ENCODE measurements at places on chromosomes 11 and 22. TPM values are rescaled to one million over a fixed set of nuclear protein-coding genes. Genes with fewer than 3 reads are reported as not detected.

DNA sequence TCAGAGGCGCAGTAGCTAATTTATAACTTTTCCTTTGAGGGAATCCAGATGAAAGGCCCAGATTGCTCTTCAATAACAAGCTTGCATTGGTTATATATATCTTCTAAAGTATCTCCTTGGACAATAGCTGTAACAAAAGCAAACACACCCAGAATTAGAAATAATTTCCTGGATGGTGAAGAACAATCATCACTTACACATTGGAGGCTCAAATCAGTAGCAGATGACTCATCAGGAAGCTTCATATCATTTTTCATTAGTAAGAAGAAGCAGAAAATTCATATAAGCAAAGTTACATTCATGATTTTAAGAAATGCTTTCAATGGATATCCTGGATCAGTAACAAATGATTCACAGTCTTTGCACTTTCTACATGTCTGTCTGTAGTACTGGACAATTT, 173.6 kb upstream of the CCDC90B start:
- DNase-seq: no peak

GRCh38 chr11:35994421-35994820, 50.6 kb downstream of the LDLRAD3 start:
- no peak for DNase-seq

DNA sequence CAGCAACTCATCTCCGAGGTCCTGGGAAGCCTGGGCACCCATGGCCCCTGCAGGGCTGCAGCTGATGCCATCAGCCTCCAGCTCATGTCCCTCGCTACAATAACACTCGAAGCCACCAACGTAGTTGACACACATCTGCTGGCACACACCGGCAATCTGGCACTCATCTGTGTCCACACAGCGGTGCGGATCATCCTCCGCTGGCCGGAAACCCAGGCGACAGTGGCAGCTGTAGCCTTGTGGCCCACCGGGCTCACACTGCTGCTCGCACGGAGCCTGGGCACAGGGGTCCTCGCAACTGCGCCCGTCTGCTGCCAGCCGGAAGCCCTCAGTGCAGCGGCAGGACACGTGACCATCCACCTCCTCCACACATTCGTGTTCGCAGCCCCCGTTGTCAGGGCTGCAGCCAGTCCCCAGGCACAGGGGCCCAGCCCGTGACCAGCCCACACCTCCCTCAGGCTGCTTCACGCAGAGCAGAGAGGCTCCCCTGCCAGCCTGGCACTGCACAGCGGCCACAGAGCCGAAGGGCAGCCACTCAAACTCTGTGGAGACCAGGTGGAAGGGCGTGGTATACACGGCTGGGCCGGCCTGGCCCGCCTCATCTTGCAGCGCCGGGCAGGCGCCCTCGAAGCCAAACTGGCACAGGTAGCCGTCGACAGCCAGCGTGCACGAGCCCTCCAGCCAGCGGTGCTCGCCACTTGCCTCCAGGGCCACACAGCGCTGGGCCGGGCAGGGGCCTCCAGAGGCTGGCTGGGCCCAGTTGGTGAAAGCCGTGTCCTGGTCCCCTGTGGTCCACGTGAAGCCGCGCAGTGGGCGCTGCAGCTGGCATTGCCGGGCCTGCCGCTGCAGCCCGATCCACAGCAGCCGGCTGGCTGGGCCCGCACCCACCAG, 678 bp downstream of the CD248 start:
- no peak for DNase-seq

DNA sequence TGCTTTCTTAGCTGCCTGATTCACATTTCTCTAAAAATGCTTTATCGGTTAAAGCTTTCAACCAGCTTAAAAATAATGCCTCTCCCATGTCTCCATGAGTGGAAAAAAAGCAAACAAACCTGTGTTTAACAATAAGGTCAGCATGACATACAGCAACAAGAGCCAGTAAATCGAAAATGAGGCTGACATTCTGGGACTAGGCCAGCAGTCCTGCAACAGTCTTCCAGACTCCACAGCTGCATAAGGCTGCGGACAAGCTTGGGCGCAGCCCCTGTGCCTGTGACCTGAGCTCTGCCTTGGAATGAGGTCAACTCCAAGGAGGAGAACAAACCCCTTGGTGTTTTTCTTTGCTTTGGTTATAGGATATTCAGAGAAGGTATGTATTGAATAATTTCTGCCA, 95.5 kb downstream of the PGR start:
- no peak for DNase-seq

DNA sequence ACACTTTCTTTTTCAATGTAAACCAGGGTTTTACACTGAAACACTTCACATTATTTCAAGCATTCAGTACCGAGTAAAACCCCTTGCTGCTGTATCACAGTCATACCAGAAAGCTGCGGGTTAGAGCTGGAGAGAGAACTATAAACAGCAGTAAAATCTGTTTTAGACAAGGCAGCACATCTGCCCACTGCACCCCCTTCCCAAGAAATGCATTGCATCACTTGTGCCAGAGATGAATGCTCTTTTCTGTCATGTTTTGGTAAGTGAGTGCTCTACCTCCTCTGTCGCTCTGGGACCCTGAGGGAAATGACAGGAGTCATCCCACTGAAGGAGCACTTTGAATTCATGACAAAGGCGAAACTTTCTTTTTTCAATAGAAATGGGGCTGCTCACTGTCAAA, 107.2 kb downstream of the MAML2 start:
- DNase-seq: no peak

GRCh38 chr11:25537393-25537792, 794.5 kb upstream of the ANO3 start:
- no peak for DNase-seq

GRCh38 chr11:70050243-70050642, 27.9 kb upstream of the ANO1 start:
- no peak for DNase-seq

- peak; percentile 51 for DNase-seq
Measured at GRCh38 chr11:112042161-112042960, 17.2 kb downstream of the DLAT start.

- peak; percentile 69 for DNase-seq
Measured at GRCh38 chr11:68383976-68384501, 71.6 kb downstream of the LRP5 start.

DNA sequence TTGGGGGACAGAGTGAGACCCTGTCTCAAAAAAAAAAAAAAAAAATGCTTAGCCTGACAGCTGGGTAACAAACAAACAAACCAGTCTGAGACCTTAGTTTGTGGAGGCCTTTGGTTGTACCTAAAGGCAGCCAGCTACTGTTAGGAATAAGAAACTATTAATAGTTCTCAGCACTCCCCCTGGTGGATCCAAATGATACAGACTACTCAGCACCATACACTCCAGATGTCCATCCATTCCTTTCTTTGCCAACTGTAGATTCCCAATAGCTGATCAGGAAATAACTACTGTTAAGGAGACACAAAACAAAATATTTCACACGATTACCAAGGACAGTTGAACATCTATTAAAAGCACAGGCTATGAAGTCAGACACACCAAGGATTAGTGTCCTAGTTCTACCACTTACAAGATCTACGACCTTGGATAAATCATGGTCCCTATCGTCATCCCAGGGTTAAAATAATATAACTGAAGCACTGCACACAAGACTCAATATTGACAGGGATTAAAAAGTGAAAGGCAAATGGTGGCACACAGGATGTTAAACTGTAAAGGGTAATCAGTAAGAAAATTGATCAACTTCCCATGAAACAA, 17.2 kb downstream of the CLDN25 start:
- peak; percentile 81 for DNase-seq

- DNase-seq: no peak
Measured at GRCh38 chr11:94928117-94928990, 45.0 kb downstream of the CWC15 start.

- no peak for DNase-seq
Measured at GRCh38 chr22:30225220-30225927, 21.2 kb downstream of the LIF start.

DNA sequence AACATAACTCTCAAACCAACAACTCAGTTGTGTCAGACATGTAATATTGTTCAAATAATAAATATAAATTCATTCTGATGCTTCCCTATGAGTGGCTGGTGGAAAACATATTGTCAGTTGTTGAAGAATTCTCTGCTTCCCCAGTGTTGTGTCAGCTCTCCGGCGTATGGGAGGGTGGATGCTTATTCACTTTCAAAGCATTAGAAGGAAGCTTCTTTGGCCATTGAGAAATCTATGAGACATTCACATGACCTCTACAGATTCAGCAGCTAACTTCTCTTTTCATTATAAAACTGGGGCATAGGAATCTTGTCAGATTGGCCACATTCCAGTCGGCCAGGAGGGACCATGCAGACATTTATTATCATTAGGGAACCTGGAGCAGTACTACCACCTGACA, 2.9 kb downstream of the OR51V1 start:
- no peak for DNase-seq

- DNase-seq: no peak
Measured at GRCh38 chr11:46633291-46634217, 16.2 kb downstream of the ATG13 start.

DNA sequence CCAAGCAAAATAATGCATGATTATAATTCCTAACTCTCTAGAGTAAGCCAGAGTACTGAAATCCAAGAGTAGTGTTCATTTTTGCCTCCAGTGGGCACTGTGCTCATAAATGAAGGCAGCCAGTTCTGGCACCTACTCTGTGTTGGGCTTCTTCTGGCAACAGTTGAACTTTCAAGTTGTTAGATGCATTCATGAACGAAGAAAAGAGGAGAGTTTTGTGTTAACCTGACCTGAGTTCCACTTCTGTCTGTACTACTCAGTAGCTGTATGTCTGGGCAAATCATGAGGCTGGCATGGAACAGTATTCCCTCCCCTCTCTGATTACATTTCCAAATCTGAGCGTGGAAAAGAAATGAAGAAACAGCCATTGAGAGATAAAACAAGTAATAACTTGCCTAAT, 20.3 kb upstream of the TENM4 start:
- peak; percentile 34 for DNase-seq

DNA sequence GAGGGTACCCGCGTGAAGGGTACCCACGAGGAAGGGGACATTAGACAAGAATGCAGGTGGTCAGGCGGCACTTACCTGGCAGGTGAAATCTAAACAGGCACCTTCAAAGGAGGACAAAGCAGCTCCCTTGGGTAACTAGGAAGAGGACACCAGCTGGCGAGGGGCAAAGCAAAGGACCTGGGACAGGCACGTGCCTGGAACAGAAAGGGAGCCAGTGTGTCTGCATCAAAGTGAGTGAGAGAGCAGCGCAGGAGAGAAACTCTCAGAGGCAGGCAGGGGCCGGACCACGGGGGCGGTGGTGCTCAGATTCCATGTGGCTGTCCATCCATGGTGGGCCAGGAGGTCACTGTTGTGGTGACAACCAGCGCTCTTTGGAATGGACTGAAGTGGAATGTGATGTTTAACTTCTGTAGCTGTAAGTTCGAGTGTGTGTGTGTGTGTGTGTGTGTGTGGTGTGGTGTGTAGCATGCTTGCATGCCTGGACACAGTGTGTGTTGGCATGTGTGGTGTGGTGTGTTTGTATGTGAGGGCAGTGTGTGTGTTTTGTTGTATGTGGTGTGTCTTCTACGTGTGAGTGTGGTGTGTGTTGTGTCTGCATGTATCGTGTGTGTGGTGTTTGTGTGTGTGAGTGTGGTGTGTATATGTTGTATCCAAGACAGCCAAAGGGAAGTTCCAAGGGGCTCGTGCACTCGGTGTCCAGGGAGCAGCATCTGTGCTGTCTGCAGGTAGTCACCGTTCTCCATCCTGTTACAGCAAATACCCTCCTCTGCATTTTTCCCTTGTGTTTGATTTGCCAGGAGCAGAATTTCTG, 86.4 kb downstream of the CDKN1C start:
- no peak for DNase-seq

- no peak for DNase-seq
Measured at GRCh38 chr11:61914471-61915171, 2.7 kb downstream of the RAB3IL1 start.

DNA sequence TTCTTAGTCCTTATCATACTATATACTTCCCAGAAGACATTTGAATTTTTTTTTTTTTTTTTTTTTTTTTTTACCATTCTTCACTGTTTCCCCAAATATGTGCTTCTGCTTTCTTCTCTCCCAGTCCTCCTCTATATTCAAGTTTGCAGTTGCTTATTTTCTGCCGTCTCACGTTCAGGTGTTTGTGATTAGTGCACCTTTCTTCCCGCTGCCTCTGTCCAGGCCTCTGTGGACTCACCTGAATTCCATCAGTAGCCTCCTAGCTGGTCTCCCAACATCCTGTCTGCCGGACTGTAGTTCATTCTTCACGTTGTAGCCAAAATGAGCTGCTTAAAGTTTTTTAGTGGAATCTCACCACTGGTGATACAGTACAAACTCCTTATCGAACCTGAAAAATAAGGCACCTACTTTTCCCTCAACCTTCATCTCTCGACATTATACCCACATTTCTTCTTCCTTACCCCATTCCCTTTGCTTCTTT, 795 bp upstream of the MSANTD4 start:
- no peak for DNase-seq

DNA sequence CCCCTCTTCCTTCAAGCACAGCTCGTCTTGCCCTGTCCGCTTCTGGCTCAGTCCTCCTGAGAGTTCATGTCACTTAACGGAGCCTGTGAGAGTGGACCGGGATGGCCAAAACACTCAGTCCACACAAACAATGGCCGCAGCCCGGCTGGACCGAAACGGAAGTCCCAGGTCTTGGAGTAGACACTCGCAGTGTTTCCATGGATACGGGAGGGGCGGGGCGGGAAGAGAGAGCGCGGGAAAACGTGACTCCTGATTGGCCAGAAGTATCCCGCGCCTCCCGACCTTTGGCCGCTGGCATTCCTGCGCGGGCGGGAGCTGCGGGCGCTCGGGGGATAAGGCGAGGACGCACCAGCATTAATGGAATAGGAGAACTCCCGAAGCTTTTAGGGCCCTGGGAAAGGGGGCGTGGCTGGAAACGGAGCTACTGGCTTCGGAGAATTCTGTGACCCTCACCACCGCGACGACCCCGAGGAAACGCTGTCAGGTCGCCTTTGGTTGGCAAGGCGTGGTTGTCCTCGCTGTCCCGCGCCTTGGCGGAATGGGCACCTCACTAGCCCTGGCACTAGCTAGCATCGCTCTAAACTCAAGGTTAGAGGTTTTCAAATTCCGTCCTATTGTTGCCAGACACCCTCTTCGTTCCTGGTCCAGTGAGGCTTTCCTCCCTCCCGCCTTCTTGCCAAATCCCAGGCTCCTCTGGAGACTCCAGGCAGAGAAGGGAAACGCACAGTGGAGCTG, at the start of the genes NLRP14 and ZNF214:
NLRP14 (plus strand) TSS at position 297 of the 735 bp plus-strand sequence. CDS start 18,108 bp downstream, outside the sequence.
ZNF214 (minus strand) TSS at position 164 of the 735 bp plus-strand sequence. CDS start 17,511 bp downstream, outside the sequence.
- DNase-seq: peak; percentile 98

- peak; percentile 31 for DNase-seq
Measured at GRCh38 chr11:9990221-9990973, 303.6 kb downstream of the SBF2 start.

- DNase-seq: no peak
Measured at GRCh38 chr11:91630916-91631673, 593.5 kb upstream of the FAT3 start.

The PAMR1 gene
- not detected for total RNA-seq

The SLC22A8 gene
- not detected for total RNA-seq

The GPR83 gene
- not detected for total RNA-seq

The PKNOX2 gene
- total RNA-seq: not detected

The IFITM1 gene
- total RNA-seq: 6.8 TPM

The TOB2 gene
- total RNA-seq: 26.6 TPM

The B3GAT1 gene
- total RNA-seq: not detected

The TENM4 gene
- not detected for total RNA-seq

The TNNT3 gene
- total RNA-seq: 0.23 TPM
